ENCODE measurements at places on chromosomes 4 and X. TPM values are rescaled to one million over a fixed set of nuclear protein-coding genes. Genes with fewer than 3 reads are reported as not detected.

The GPR119 gene
- total RNA-seq = not detected

DNA sequence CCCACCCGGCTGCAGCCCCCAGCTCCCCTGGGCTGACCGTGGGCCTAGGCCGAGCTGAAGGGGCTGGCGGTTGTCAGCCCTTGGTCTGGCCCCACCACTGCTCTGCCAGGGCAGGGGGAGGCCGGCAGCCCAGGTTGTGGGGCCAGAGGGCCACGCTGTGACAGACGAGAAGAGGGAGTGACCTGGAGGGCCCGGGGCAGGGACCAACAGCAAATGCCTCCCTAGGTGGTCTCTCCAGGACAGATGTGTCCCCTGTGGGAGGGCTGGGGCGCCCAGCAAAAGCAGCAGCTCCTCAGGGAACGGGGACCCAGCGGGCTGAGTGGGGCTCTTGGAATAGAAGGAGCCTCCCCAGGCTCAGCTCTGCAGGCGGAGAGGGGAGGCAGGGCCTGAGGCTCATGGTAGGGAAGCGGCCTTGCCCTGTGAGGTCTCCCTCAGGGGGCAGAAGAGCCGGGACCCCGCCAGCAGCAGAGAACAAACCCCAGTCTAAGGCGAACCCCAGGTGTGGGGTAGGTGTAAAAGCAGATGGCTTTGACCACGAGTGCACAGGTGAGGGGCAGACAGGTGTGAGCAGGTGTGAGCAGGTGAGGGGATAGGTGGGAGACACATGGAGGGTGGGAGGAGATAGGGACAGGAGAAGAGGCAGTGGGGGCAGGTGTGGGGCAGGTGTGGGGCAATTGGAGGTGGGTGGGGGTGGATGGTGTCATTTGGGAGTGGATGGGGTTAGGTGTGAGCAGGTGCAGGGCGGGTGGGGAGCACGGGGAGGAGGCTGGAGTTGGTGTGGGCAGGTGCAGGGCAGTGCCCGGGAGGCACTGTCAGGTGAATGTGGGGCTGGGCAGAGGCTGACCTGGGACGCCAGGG is 34.1 kb upstream of the SPON2 start:
- no peak for DNase-seq

DNA sequence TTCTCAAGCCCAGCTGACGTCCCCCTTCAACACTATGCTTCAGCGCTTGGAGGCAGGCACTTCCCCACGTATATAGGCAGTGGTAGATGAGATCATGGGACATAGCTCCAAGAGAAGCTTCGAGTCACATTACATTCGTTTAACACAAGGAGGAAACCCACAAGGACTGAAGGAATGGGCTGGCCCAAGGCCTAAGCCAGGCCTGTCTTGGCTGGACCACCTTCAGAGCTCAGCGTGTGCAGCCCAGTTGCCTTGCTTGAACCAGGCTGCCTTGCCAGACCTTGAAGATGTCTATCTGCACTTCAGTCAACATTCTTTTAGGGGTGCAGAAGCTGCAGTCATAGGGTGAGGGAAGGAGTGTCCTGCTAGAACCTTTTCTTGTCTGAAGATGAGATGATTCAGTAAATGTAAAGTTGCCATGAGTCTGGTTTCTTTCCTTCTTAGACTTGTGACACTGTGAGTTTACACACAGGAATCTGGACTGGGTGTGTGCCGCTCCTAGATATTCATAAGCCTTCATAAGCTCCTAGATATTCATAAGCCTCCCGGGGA is 144.1 kb upstream of the RBPJ start:
- DNase-seq = no peak

GRCh38 chr4:126851391-126851790 is 781.4 kb upstream of the INTU start:
- DNase-seq = no peak

GRCh38 chrX:9943420-9943819 is 23.7 kb upstream of the CLDN34 start:
- DNase-seq = no peak

DNA sequence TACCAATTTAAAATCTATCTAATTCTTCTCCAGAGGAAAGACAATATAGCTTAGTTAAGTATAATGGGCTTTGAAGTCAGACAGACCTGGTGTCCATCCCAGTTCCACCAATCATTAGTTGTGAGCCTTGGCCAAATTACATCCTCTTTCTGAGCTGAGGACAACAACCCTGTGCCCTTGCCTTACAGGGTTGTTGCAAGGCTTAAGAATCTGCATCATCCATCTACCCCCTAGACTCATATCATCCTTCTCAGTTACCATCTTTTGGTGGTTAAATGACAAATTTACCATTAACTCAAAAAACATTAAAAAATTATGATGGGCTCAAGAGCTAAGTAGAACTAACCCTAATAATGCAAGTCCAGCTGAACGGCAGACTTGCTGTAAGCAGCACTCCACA is 51.6 kb downstream of the NAP1L5 start:
- DNase-seq = no peak

The CYBB gene
- total RNA-seq = 0.46 TPM

DNA sequence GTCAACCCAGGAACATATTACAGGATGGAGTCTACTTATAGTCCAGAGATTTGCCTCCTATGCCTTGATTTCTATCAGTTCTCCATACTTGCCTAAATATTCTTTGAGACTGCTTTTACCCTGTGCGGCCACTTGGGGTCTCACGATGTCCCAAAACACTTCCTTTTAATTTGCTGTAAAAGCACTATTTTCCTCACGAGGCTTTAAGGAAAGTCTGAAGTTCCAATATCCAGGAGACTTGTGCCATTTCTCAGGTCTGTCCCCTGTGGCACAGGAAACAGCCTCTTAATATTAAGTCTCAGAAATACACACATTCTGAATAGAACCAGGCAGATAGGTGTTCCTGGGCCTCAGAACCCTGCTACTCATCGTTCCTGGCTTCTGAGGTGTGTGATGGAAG is 142.9 kb downstream of the TMEM164 start:
- DNase-seq = peak; percentile 44

The RBM47 gene
- 47.6 TPM for total RNA-seq

DNA sequence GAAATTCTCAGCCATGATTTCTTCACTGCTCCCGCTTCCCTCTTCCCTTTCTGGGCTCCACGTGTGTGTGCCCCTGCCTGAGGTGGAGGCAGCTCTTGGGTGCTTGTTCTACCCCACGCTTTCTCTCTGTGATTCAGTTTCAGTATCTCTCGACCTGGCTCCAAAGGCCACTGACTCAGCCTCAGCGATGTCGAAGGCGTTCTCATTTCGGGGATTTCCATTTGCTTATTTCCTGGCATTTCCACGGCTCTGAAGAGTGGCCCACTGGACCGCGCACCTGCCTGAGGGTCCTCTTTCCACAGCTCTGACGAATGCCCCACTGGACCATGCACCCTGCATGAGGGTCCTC is 52.4 kb downstream of the GAK start:
- no peak for DNase-seq

- DNase-seq = no peak
Measured at GRCh38 chrX:19487520-19488200, 27.6 kb downstream of the MAP3K15 start.

The GSPT2 gene
- total RNA-seq = 7.4 TPM

- peak; percentile 73 for DNase-seq
Measured at GRCh38 chr4:75995727-75996126, 5.0 kb upstream of the SDAD1 start.

The SHROOM2 gene
- 8.6 TPM for total RNA-seq

- no peak for DNase-seq
Measured at GRCh38 chr4:6142935-6143602, 57.3 kb downstream of the JAKMIP1 start.
